ENCODE measurements at places on chromosomes 7 and 10.

DNA sequence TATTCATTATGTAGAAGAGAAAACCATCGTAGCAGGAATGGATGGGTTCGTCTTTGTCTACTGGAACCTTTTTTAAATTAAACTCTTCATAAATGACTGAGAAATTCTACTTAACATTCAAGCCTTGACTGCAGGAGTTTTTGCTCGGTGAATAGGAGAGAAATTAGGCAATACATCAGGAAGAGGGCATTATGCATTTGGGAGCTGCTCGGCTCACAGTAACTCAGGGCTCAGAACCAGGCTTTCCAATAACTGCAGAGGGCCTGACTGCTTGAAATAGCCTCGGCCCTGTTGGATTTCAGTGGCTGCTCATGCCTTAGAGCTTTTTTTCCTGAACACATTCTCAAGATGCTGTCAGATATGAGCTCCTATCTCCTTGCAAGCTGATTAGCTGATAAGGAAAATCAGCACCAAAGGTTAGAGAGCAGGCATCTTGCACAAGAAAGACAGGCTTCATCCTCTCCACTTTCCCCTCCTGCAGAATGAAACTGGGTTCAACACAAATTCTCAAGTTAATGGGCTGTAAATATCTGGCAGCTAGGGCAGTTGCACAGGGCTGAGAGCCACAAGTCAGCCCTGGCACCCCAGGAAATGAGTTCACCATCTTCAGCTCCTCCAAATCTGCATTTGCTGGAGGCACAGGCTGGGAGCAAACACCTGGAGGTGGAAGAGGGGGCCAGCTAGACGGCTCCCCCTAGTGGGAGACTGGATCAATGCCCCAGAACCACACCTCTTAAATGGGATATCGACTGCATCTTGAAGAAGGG is 24.3 kb downstream of the TECTB start:
- no peak for DNase-seq

- no peak for DNase-seq
Observed at GRCh38 chr7:134562136-134562535, 13.2 kb downstream of the AKR1B15 start.

- no peak for DNase-seq
Observed at GRCh38 chr10:629186-629998, 60.1 kb downstream of the DIP2C start.

DNA sequence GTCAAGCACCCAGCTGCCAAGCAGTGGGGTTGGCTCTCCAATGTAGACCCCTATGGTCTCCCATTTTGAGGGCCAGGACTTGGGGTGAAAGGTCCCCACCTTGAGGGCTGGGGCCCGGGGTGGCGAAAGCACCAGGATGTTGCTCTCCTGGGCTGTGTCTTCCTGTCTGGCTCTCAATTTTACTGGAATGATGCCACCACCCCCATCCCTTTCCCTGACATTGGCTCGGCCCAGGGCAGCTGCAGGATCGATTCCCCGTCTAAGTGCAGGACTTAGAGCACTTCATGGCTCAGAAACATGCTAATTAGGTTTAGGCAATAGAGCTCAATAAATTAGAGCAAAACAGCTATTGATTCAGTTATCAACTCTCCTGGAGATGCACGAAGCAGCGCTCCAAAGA is 27.0 kb upstream of the HSPA12A start:
- no peak for DNase-seq

DNA sequence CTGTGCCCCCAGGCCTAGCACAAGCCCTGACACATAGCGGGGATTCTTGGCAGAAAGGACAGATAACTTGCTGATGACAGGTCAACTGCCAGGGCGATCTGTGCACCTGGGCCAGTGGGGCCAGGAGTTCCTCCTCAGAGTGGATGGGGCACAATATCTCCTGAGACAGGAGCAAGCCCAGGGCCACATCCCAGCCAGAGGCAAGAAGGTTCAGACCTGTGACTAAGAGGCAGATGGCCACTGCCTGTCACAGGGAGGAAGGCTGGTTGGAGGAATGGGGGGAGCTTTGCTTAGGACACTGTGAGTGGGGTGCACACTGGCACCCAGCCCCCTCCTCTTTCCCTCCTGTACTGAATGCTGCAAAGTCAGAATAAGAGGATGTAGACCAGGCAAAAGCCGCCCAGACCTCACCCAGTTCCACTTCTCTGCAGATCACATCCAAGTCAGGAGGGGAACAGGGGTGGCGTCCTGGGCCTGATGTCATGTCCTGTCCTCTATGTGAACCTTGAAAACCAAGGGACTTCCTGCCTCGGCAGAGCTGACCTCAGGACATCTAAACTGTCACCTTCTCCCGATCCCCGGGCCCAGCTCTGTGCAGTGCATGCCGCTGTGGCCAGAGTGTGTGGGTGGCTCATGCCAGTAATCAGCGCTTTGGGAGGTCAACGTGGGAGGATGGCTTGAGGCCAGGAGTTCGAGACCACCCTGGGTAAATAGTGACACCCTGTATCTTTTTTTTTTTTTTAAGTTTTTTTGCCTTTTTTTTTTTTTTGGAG is 1.3 kb downstream of the GUSB start:
- DNase-seq = no peak

DNA sequence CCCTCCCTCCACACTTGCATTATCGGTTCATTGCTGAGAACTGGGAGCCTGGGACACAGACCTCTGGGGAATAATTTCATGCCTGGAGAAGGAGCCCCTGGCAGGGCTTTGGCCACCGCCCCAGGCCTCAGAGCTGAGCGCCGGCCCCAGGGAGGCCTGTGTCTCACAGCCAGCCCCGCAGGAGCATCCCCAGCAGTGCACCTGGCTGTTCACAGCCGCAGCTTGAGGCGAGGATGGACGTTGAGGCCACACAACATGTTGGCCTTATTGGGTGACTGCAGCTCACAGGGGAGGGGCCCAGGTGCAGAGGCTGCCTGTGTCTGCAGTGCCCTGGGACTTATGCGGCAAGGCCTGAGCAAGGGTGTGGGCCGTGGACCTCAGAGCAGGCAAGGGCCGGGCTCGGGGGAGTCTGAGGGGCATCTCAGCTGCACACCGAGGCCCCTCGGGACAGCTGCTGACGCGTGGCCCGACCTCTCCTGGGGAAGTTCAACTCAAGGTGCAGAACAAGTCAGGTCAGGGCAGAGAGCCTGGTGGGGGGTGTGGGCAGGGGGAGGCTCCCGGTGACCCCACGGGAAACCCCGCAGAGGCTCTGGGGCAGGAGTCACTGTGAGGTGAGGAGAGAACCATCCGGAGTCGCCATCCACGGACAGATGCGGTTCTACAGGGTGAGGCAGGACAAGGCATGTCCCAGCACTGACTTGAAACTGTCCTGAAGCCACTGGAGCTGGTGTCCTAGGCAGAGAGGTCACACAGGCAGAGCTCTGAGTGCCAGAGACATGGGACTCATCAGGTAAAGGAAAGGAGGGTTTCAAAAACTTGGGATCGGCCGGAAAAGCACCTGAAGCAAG is 13.1 kb upstream of the UBE3C start:
- peak; percentile 49 for DNase-seq

DNA sequence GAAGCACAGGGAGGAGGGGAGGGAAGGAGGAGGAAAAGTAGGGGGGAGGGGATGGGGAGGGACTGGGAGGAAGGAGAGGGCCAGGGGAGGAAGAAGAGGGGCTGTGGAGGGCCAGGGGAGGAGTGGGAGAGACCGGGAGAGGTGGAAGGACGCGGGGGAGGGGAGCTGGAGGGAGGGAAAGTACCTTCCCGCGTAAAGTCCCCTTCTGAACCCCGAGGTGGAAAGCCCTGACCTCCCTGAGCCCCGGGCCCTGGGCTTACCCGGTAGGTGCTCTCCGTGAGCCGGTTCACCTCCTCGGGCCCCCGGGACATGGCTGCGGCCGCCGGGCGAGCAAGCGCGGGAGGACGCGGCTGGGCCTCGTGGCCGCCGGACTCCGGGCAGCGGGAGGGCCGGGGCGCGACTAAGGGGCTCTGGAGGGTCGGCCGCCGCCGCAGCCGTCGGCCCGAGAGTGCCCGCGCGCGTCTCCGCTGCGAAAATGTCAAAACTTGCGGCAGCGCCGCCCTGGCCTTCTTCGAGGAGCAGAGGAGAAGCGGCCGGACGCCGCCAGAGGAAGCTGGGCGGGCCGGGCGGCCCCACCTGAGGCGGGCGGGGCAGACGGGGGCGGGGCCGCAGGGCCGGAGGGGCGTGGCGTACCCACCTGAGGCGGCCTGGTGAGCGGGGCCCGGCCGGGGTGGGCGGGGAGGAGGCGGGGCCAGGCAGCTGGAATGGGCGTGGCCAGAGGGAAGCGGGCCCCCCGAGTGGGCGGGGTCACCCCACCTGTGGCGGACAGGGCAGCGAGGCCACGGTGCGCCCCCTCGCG is at the start of gene BAIAP2L1:
Gene BAIAP2L1, minus strand, starts transcription at position 549 of the 799 bp plus-strand sequence. Its CDS starts 238 bp downstream, at position 311.
- DNase-seq = peak; percentile 93

DNA sequence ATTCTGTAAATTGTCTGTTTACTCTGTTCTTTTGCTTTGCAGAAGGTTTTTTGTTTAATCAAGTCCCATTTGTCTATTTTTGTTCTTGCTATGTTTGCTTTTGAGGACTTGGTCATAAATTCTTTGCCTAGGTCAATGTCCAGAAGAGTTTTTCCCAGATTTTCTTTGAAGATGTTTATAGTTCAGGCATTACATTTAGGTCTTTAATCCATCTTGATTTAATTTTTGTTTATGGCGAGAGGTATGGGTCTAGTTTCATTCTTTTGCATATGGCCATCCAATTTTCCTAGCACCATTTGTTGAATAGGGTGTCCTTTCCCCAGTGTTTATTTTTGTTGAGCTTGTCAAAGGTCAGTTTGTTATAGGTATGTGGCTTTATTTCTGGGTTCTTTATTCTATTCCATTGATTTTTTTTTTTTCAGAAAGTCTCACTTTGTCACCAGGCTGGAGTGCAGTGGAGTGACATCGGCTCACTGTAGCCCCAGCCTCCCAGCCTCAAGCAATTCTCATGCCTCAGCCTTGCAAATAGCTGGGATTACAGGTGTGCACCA is 11.6 kb upstream of the ENTPD7 start:
- DNase-seq = no peak

GRCh38 chr10:6401558-6402348 is 178.3 kb downstream of the PRKCQ start:
- no peak for DNase-seq
